ENCODE measurements at places on chromosomes 6 and 20.

- no peak for DNase-seq
These were observed 178.0 kb upstream of the SALL4 start for GRCh38 chr20:51980277-51980676.

GRCh38 chr20:39829256-39829655 lies 859.8 kb downstream of the MAFB start:
- DNase-seq = no peak

GRCh38 chr6:10112871-10113549 lies 301.9 kb downstream of the TFAP2A start:
- no peak for DNase-seq

DNA sequence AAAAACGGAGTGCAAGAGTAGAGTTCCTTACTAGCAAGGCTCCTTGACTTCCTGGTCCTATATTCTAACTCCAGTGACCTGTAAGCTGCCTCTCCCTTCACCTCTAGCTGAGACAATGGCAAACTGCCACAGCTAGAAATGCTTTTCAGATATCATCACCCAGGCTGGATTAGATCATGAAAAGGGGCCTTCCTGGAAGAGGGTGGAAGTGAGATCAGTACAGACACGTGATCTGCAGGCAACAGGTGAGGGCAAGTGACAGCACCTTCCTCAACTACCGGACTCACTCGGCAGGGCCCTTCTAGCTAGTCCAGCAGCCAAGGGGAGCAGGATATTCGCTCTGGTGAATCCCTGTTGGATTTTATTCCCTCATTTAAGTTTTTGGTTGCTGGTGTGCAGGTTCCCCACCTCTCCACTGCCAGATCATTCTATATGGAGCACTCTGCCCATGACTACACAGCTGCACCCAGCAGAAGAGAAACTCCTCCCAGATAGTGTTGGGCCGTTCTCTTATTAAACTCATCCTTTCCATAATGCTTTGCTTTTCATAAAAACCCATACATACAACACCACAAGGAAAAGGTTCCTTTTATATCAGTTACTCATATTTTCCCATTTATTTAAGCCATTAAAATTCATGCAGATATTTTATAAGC lies 26.4 kb upstream of the FAM83C start:
- DNase-seq = no peak

- DNase-seq = no peak
These were observed 15.4 kb downstream of the RWDD1 start for GRCh38 chr6:116586738-116587137.

GRCh38 chr6:108675226-108676200 lies 114.8 kb downstream of the FOXO3 start:
- DNase-seq = no peak

DNA sequence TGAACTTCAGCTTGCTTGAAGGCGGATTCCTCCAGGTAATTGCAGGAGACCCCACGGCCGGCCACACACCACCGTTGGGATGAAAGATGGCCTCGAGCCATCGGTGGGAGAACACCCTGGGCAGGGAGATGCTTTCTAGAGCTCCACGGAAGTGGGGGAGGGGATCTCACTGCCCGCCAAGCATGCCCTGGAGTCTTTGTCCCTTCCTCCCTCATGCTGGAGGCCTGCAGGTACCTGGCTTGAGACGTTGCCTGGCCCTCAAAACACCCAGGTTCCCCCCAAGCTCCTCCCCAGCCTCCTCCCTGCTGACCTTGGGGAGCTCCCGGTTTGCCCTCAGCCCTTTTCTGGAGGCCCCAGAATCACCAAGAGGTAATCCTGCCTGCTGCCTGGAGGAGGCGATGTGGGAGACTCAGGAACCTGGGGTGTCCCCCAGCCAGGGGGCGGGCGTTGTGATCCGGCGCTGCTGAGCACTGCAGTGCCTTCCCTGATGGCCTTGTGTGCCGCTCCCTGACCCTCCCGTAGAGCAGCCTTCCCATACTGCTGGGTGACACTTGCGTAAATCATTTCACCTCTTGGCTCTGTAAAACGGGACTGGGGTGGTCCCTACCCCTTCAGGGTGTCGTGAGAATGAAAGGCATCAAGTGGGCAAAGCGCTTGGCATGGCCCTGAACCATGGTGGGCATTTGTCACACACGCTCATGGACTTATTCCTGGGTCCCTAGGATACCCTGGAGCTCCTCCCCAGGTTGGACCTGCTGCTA lies 91.4 kb downstream of the CEBPB start:
- DNase-seq = no peak

DNA sequence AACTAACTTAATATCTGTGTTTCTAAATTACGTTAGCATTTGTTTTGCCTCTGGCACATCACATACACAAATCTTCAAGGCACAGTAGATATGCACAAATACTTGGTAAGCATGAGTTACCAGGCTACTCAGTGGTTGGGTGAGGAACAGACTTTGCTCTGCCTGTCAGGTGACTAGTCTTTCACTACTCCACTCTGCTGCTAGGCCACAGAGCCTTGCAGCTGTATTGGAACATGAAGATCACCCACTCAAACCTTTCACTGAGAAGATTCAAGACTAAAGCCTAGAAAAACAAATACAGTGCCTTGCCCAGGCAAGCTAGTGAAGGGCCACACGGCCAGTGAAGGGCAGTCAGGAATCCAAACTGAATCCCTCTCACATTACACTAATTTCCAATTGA lies 47.0 kb downstream of the DTNBP1 start:
- DNase-seq = no peak

DNA sequence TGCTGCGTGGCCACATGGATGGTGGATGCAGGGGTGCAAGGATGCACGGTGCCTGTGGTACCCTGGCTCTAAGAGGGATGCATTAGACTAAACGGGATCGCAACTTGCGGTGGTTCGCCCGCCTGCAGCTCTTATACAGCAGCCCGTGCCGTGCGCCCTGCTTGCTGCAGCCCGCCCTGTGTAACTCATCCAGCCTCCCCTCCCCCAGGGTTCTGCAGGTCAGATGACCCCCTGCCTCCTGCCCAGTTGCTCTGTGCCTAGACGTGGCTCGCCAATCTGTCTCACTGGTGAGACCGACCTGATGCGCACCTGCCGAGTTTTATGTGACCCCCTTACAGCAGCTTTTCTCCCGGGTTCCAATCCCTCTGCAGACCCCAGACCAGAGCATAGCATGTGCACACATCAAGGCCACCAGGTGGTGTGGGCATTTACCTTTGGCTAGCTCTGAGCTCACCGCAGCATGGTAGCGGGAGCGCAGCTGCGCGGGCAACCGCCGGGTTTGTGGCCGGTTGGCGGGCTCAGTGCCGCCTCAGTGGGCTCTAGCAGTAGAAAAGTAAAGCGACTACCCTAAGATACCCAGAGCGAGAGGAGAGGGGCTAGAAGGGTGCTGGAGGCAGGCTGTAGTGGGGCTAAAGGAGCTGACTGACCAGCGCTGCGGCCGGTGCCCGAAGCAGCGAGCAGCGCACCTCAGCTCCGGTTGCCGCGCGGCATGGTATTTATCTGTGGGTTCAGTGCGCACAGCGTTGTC lies 693 bp upstream of the GNAS-AS1 start:
- DNase-seq = no peak

DNA sequence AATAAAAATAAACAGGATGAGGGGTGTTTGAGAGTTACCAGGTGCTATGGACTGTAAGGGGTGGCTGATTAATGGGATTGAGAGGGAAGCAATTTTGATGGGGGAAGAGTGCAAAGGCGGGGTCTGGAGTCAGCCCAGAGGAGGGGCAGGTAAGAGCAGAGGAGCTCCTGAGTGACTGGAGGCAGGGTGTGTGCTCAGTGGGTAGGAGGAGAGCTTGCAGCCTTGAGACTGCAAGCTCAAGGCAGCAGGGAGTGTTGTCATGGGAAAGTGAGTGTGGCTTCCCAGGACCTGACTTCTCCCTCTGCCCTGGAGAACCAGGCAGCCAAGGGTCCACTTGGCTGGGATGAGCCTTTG lies 54.2 kb downstream of the RAB44 start:
- DNase-seq = no peak

DNA sequence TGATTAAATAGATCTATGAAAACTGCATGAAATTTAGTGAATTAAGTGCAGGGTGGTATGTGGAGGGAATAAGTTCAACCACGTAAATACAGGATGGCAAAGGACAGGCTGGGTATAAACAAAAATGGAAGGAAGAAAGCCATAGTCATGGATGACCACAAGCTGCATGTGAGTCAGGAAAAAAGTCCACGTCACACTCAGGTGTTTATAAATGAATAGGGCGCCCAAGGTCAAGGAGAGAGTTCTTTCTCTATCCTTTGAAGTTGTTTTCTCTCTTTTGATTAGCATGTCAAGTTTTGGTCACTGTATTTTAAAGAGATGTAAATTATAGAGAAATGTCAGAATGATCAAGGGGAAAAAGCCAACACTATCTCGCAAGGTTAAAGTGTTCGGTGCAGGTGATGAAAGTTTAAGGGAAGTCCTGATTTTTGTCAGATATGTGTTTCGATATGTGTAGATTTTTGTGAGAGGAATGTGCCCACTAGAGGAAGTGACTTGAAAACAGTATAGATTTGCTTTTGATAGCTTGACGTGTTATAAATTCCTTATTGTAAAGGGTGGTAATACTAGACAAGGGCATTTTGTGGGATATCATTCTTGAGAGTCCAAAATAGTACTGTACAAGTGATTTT lies 58.7 kb downstream of the MAP3K4 start:
- DNase-seq = no peak

DNA sequence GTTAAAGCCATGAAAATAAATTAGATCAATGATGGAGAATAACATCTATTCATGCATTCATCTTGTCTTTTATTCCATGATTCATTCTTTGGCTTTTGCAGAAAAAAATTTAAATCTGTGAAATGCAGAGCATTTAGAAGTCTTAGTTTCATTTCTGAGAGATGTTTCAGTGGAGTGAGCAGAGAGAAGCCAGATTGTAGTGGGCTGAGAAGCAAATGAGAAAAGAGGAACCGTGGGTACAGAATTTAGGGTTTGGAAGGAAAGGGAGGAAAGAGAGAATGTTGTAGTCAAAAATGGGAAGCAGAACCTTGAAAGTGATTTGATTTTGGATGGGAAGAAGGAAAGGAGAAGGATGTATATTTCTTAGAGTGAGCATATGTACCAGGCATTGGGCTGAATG lies 260.3 kb upstream of the MAN1A1 start:
- no peak for DNase-seq

- DNase-seq = no peak
These were observed 62.0 kb upstream of the TENT5A start for GRCh38 chr6:81814370-81815076.

- DNase-seq = peak; percentile 65
These were observed 20.5 kb downstream of the BCAS4 start for GRCh38 chr20:50815162-50815989.

DNA sequence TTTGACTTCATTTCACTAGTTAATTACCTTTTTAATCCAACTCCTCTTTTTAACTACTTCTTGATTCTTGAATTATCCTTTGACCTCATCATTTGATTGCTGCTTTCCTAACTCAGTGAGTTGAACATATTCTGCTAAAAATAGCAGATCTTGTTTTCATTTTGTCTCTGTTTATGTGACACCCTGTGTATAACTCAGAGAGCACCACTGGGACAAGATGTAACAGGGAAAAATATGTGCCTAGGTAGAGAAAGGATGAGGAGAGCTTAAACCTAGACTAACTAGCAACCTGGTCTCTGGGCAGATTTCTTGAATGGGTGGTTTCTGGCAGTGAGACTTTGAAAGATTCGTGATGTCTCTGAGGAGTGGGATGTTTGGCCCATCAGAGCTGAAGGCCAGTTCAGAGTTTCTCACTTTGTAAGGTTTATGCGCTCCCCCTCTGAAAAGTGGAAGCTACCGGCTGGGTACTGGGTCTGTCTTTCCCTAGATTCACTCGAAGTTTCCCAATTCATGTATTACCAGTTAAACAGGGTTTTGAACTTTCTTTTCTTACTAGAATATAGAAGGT lies 61.8 kb downstream of the TPD52L1 start:
- DNase-seq = no peak

- no peak for DNase-seq
These were observed 1296.8 kb upstream of the EYS start for GRCh38 chr6:67003844-67004243.

GRCh38 chr6:99426451-99426757 lies 1.3 kb upstream of the PNISR start:
- DNase-seq = no peak

DNA sequence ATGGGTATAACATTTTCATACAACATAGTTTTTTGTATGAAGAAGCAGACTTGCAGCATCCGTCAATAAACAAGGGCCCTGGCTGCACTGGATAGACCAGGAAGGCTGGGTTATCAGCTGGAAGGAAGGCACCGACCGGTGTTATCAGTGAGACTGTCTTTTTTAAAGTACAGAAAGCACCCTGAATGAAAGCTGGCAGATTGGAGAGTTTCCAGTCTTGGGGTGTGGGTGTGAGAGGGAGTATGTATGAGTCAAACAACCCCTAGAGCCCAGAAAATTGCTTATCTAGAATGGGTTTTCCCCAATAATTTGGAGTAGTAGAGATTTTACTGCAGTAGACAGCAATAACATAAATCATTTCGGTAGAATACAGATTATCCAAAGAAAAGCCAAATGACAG lies 42.4 kb downstream of the TXLNB start:
- DNase-seq = no peak

GRCh38 chr6:4522453-4522852 lies 253.8 kb upstream of the CDYL start:
- no peak for DNase-seq

DNA sequence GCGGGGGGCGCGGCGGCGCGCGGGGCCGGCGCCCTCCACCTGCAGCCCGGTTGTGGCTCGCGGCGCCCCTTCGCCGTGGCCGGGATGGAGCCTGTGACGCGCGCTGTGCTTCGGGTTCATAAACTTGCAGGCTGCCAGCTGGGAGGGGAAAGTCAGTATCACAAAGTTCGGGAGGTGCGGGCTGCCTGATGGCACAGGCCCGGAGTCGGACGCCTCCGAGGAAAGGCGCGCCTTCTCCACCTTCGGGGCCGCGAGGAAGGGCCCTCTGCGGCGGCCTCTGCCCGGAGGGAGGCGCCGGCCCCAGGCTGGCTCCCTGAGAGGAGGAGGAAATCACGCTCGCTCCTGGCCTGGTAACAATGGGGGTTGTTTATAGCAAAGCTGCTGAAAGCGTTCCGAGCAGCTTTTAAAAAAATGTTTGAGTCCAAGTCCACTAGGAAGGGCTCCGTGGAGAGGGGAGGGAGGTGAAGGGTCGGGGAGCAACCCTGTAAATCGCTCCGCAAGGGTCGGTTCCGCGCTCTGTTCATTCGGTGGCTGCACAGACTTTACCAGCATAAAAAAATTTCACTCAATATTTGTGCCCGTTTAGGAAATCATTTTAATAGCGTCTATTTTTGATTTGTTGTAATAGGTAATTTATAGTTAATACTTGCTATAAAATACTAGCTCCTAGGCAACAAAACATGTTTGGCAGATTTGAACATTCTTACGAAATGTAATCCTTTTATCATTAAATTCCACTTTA lies 1.0 kb downstream of the AFDN start:
- no peak for DNase-seq

GRCh38 chr20:17680836-17681725 lies 961 bp downstream of the RRBP1 start:
- DNase-seq = no peak

- no peak for DNase-seq
These were observed 20.0 kb downstream of the SPAG4 start for GRCh38 chr20:35635652-35636051.
